ENCODE measurements at places on chromosomes 5 and 9. TPM values are rescaled to one million over a fixed set of nuclear protein-coding genes. Genes with fewer than 3 reads are reported as not detected.

The HTR1A gene
- polyA plus RNA-seq, result not detected

The ACTBL2 gene
- 0.99 TPM for polyA plus RNA-seq

The GABRA6 gene
- polyA plus RNA-seq, result 0.10 TPM

DNA sequence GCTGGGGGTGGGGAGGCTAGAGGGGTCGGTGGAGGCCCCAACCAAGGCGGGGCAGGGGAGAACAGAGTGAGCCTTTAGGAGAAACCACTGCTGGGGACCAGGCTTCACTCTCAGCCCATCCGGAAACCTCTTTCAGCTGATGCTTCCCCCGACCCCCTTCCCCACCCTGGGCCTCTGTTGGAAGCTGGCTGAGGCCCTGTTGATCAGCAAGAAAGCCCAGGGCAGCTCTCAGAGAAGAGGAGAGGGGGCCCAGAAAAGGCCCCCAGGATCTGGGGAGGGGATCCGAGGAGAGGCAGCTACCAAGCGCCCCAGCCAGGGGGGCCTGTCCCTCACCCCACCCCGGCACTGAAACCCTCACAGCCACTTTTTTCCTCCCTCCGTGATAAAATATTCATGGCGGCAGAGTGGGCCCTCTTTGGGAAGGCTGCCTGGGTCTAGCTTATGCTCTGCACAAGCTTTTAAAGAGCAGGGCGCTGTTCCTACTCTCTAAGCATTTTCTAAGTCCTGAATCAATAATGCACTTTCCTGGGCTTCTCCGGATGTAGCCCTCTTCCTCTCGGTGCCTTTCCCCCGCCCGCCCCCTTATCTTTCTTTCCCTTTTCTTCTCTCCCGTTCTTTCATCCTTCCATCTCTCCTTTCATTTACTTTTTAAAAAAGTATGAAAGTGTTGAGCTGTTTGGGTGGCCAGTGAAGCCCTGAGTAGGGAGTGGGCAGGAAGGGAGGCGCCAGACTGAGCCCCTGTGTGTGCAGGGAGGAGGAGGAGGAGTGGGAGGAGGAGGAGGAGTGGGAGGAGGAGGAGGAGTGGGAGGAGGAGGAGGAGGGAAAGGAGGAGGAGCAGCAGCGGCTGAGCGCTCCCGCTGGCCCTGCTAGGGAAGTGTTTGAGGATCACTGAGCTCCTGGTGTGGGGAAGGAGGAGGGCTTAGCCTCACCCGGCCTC lies 23.5 kb downstream of the NTNG2 start:
- no peak for DNase-seq

The SLC4A9 gene
- polyA plus RNA-seq, result 0.02 TPM

DNA sequence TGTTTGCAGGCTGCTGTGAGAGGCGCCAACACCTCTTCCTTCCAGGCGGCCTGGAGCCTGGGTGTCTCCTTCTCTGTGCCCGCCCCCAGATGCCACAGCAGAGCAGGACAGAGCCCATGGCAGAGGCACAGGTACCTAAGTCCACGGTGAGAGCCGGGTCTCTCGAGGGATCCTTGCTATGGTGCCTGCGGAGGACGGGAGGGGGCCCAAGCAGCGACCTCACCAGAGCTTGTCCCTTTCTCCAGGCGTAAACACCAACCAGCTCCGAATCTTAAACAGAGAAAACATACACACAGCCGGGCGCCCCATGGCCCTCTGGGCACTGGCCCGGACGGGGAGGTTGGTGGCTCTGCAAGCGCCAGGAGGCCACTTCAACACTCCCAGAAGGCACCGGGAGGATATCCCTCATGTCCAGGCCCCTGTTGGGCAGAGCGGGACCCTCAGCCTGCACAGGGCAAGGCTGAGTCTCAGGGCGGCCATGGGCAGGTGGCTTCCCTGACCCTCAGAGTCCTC lies 11.8 kb downstream of the CCDC187 start:
- no peak for DNase-seq

DNA sequence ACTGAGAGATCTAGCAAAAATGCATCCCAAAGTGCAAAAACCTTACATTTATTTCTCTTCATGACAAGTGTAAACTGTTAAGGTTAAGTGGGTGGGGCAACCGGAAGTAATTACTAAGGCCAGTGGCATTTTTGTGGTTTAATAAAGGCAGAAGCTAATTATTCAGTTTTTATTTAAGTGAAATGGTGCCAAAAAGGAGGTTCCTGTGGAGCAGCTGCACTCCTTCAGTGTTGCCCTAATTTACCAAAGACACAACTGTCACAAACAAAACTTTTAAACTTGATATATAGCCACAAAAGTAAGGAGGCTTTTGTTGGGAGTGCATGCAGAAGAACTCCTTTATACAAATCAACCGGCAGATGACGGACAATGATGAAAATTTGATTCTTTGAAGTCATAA lies 81.6 kb downstream of the NDUFS4 start:
- no peak for DNase-seq

GRCh38 chr9:111148052-111149017 lies 110.1 kb upstream of the LPAR1 start:
- DNase-seq, result peak; percentile 17

DNA sequence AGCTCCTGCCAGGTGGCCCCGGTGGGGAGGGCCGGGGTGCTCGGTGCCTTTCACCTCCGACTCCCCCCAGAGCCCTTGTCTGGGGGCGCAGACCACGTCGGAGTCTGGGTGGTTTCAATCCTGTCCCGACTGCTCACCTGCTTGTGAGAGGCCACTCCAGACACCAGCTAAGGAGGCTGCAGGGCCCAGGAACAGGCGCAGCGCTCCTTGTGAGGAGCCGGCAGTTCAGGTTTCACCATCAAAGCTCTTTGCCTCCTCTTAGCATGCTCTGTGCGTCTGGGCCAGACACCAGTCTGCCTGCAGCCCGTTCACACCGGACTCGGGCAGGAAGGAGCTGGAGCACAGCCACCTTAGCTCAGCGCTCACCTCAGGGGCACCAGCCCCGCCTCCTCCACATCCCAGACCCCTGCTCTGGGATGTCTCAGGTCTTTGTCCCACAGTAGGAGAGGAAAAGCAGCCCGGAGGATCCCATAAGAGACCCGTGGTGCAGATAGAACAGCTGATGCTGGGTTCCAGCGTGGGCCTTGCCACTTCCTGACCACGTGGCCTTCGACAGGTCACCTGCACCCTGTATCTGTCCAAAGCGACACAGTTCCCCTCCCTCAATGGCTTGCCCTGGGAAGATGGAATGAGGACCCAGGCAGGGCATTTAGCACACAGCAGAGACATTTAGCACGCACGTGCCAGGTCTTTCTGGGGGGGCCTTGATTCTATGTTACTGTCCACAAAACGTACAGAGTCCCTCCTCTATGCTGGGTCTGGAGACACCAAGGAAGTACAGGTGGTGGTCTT lies 106.2 kb upstream of the LMX1B start:
- DNase-seq, result no peak

The C5 gene
- 2.7 TPM for polyA plus RNA-seq

DNA sequence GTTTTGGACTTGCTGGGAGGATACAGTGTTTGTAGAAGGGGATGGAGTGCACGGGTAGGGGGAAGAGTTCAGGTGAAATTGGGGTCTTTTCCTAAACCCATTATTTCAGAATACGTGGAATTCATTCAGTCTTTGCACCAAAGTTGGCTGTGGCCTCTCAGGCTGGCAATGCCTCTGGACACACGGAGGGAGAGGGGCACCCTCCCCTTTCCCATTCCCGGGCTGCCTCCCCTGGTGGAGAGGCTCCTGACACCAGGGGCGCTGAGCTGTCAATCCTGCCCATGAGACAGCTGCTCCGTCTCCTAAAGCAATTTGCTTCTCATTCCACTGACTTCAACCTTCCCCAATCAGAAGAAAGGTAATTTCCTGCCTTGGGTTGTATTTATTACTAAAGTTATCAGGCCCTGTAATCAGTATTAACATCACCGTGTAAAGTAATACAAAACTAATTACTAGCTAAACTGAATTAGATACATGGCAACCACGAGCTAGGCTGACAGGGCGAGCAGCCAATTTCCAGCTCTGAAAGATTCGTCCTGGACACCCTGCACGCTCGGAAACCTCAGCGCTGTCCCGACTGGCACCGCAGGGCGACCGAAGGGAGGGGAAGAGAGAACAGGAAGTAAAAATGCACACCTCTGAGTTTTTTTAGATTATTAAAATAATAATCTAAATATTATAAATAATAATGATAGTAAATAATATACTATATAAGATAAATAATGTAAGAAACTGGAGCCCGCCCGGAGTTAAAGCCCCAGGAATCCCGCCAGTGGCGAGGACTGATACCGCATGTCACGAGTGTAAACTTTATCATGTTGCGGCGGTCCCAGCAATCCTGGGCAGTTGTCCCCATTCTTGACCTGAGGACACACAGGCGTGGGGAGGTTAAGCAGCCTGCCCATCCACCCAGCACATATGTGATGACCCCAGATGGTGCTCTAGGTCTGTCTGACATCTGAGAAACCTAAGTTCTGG lies 6.9 kb upstream of the OLFM1 start:
- no peak for DNase-seq

The SHC3 gene
- polyA plus RNA-seq, result 3.2 TPM

- no peak for DNase-seq
These were observed 60.8 kb downstream of the ANKRD33B start for GRCh38 chr5:10624679-10625078.

GRCh38 chr9:114218264-114219120 lies 63.2 kb downstream of the COL27A1 start:
- DNase-seq, result no peak

The MTAP gene
- polyA plus RNA-seq, result 9.8 TPM

- no peak for DNase-seq
These were observed 111.9 kb downstream of the FBN2 start for GRCh38 chr5:128426090-128426534.

DNA sequence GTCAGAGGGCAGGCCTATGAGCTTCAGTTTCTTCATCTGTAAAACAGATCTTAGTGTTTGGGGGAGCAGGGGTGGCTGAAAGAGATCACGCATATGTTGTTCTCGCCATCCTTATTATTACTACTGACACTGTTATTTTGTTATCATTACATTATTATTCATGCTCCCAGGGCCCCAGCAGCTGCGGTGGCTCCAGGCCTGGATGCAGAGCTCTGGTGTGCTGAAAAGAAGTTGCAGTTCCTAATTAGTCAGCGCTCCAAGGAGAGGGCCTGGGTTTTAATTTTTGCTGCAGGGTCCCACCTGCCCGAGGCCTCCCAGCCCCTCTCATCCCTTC lies 19.5 kb downstream of the CXXC5 start:
- DNase-seq, result peak; percentile 59

DNA sequence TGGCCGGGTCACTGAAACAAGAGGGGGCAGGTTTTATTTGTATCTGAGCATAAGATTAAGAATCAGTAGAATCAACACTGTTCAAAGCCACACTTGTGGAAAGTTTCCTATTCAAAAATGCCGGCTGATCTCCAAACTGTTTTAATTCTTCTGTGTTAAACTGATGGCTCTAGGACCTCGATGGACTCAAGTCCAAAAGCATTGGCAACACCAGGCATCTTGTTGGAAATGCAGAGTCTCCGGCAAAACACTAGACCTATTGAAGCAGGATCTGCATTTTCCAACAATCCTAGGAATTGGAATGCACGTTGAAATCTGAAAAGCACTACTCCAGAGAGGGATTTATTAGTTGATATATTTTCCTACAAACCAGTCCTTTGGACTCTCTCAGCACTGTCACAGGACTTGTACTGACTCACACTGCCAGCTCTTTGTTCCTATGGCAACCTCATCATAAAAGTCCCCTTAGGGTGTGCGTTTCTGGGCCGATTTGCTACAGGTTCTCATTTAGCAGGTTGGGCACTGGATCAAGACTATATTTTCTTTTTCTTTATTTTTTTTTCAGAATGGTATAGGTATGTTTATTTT lies 48.1 kb upstream of the PCA3 start:
- no peak for DNase-seq

DNA sequence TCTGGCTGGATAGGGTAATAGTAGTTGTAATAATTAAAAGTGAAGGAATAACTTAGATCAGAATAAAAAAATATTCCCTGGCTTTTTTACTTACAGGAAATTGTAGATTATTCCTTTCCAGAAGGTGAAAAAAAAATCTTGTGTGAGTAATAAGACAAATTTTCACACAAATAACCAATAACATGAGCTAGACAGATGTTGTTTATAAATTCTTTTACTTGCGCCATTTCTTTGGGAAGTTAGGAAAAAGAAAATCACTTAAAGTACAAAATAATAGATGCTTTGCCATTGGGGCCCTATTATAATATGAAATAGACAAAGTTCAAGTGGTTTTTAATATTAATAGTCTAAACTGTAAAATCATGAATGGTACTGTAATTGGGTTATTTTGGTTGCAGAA lies 204.1 kb downstream of the ARRDC3 start:
- no peak for DNase-seq

The ANKRD18B gene
- 2.7 TPM for polyA plus RNA-seq

The EQTN gene
- not detected for polyA plus RNA-seq

The NRG2 gene
- 3.7 TPM for polyA plus RNA-seq

- DNase-seq, result peak; percentile 5
These were observed 146.4 kb upstream of the PPP1R26 start for GRCh38 chr9:135332979-135333748.

- DNase-seq, result peak; percentile 34
These were observed 298.4 kb upstream of the PRDM9 start for GRCh38 chr5:23208959-23209431.

- no peak for DNase-seq
These were observed 123.6 kb downstream of the ADCY2 start for GRCh38 chr5:7519564-7519963.

- no peak for DNase-seq
These were observed 92.1 kb upstream of the IER5L start for GRCh38 chr9:129270205-129270604.

The ANXA2R gene
- polyA plus RNA-seq, result 1.7 TPM

DNA sequence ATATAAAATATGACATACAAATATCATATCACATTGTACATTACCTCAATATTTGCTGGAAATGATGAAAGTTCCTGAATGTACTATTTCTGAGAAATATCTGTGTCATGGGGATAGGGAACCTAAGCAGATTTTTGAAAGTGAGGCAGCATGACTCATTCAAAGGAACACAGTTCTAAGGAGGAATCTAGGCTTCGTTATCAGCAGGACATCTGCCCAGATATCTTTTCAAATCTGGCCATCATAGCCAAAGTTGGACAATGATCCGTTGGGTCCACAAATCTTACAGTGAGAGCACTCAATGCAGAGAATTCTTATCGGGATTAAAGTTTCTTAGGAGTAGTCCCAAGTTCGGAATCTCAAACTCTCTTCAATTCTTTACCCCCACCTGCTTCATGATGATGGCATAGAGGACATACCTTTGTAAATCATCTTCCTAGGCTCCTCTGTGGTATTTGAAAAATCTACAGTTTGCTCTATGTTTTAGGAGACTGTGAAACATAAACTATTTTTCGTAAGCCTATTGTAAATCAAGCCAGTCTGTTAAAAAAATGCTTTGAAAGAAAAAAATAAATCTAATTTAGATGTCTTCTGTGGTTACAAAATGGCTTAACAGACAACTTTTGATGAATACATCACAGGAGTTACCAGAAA lies 29.4 kb upstream of the ALDH1A1 start:
- DNase-seq, result no peak

The KIAA0825 gene
- 1.2 TPM for polyA plus RNA-seq

DNA sequence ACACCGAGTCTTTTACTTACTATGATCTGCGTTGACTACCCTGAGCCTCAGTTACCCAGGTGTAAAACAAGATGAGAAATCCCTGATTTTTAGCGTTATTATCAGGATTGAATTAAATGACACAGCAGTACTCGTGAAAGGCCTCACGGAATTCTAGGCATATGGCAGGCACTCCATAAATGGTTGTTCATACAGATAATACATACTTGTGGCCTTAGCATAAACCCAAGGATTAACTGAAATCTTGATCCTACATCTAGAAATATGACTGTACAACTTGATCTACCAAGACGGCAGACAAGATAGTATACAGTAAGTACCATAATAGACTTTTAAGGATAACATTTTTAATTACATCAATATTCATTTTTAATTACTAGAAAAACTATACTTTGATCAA lies 409.8 kb downstream of the BNC2 start:
- no peak for DNase-seq

GRCh38 chr5:89721931-89722330 lies 687.6 kb downstream of the CETN3 start:
- no peak for DNase-seq

The NTRK2 gene
- polyA plus RNA-seq, result 0.05 TPM
